GM06990 (cell line): ENCODE measurements at places on chromosomes 2 and 18.

DNA sequence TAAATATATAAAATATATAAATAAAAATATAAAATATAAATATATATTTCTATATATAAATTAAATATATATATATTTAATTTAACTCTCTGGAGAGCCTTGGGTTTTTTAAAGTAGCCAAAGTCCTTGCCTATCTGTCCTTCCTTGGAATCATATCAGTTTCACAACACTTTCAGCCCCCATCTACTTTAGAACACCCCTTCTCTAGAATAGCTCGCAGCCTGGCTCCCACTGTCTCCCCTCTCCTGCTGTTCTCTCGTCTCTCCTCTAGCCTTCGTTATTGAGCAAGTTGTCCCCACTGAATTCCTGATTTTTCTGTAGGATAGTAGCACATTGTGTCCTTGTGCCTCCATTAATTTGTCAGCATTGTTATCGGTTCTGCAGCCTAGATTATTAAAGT, 677.0 kb downstream of the RNF144A start:
- no peak for DNase-seq

- DNase-seq = no peak
These were observed 143.2 kb downstream of the RHBDD1 start for GRCh38 chr2:226979004-226979403.

DNA sequence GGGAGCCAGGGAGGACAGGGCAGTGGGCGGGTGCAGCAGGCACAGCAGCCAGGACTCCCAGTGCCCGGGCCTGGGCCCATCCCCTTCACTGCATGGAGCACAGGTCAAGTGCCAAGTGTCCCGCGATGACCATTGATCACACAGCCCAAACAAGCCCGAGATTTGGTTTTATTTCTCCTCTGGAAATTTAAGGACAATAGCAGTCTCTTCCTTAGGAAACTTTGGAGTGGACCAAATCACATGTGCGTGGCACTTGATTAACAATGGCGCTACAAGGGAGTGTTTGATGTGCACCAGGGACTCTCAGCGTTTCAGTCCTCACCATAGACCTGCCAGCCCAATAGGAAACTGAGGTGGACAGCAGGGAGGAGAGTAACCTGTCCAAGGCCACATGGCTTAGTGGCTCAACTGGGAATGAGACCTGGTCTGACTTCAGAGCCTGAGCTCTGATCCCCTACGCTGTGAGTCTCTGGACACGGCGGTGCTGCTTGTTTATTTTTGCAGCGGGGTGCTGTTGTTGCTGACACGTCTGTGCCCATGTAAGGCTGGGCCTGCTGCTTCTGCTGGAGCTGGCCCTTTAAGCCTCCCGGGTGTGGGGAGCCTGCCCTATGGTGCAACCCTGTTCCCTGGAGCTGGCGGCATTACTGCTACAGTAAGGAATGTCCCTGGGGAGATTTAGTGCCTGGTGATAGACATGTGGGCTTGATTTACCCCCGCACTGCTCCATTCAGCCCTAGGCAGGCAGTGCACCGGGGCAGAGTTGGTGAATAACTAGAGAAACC, 194.2 kb downstream of the INHBB start:
- DNase-seq = no peak

- no peak for DNase-seq
These were observed 216.1 kb upstream of the FSIP2 start for GRCh38 chr2:185522472-185522871.

- no peak for DNase-seq
These were observed 67.6 kb upstream of the OTOS start for GRCh38 chr2:240208096-240208495.

DNA sequence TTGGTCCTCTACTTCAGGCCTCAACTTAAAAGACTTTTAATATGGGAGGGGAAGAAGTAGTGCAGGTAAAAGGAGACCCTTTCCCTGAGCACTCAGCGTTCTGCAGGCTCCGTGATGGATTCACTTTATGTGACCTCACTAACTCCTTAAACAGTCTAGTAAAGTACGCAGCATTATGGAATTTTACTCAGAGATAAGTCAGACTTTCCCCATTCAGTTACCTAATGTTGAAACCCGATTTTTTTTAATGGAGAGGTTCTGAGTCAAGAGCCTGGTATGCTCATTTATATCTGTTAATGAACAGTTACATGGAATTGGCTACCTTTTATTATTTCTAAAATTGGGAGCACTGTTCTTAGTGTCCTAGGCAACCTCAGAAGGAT, 34.1 kb downstream of the RASGRP3 start:
- no peak for DNase-seq

- DNase-seq = no peak
These were observed 46.4 kb upstream of the REEP1 start for GRCh38 chr2:86383844-86384243.

- no peak for DNase-seq
These were observed 72.6 kb upstream of the THUMPD2 start for GRCh38 chr2:39851651-39852110.

DNA sequence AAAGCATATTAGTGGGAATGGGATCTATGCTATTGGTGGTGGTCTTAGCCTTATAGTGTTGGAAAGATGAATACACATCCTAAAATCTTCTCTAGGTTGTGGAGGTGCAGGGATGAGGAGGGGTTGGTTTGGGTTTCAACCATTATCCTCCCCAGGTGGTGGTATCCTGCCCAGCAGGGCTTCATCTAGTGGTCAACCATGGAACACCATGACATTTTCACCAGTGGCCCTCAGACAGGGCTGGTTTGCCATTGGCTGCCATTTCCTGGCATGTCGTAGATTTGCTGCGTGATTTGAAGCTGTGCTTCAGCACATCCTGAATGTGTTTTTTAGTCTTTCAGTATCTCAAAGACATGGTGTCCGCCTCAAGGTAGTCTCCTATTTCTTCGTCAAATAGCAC, 391.2 kb upstream of the HNRNPA3 start:
- no peak for DNase-seq

DNA sequence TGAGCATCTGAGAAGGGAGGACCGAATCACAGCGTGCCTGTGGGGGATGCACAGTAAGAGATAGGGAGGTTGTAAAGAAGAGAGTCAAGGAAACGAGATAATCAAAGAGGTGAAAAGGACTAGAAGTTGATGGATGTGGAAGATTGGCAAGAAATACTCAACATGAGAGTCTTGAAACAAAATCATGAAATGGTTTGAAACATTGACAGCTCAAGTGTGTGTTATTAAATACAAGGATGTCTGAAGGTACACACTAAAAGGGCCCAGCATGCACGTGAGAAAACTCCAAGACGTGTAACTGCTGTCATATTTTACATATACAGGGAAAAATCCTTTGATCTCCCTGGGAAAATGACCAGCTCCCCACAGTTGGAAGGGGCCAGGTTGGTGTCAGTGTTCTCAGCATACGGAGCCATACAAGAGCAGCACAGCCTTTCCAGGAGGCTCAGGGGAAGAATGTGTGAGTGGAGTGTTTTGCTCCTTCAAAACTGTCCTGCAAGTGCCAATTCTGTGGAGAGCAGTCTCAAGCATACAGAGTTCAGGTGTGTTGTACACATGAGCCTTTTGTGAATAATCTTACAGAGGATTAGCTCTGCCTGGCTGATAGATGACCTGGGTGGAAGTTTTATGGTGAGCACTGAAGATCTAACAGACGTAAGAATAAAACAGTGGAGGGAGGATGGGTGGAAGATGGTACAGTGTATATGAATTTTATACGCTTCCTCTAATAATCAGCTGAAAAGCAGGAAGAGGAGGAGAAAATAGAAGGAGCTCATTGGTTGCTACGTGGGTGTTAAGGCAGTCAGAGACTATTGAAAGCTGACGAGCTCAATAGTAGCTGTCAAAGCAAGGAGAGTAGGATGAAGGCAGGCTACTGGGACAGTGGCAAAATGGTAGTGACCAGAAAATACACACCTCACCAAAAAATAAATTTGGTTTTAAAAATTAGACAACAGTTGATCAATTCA, 126.8 kb downstream of the ATP9B start:
- DNase-seq = no peak

GRCh38 chr2:16238001-16238761, 297.8 kb downstream of the MYCN start:
- DNase-seq = no peak

DNA sequence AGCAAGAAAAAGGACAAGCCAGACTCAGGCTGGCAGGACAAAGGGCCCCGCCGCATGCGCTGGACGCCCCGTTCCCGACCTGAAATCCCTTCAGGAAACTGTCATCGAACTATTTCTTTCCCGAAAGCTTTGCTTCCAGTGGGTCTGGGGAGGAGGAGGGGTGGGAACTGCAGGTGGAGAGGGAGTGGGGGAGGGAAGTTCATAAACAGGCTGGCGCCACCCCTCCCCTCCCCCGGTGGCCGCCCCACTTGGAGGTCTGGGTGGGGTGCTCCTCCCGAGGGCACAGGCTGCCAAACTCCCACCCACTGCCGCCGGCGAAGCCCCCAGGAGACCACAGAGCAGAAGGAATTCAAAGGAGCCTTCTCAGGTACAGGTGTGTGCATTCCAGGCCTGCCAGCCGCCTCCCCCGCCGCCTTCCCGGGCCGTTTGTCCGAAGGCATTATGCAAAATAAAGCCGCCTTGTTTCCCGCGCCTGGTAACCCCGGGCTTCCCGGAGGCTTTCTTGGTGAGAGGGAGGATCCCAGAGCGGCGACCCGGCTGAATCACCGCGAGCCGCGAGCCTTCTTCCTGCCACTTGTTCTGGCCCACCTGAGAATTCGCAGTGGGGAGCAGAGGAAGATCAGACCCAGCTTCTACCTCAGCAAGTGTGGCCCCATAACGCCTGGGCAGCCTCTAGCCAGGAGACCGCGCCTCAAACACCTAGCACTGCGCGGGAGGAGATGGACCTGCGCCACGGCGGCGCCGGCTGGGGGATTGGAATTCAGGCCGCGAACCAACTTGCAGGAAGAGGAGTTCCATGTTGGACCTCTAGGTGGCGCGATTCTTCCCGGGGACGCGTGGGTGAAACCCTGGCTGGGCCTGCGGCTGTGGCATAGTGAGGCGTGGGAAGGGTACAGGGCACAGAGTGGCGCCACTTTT, 101.9 kb downstream of the FOXI3 start:
- peak; percentile 40 for DNase-seq

GRCh38 chr2:128378231-128379020, 59.8 kb upstream of the HS6ST1 start:
- no peak for DNase-seq

DNA sequence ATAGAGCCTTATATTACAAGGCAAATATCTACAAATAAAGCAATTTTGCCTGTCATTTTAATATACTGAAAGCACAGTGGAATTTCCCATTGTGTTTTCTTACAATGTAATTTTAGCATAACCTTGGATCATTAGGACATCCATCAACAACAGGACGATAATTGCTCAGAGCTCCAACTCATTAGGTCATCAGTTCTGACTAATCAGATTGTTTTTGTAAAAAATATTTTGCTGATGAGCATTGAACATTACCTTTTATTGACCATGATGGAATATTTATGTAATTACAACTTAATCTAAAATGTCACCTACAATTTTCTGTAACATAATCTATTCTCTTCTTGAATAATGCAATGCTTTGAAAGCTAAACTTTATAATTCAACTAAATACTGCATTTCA, 215.3 kb upstream of the DSEL start:
- no peak for DNase-seq

- no peak for DNase-seq
These were observed 46.9 kb downstream of the GEMIN6 start for GRCh38 chr2:38824906-38825305.

GRCh38 chr18:74526488-74526887, 7.8 kb upstream of the CNDP1 start:
- no peak for DNase-seq

- no peak for DNase-seq
These were observed 126.7 kb downstream of the XRCC5 start for GRCh38 chr2:216235896-216236295.

DNA sequence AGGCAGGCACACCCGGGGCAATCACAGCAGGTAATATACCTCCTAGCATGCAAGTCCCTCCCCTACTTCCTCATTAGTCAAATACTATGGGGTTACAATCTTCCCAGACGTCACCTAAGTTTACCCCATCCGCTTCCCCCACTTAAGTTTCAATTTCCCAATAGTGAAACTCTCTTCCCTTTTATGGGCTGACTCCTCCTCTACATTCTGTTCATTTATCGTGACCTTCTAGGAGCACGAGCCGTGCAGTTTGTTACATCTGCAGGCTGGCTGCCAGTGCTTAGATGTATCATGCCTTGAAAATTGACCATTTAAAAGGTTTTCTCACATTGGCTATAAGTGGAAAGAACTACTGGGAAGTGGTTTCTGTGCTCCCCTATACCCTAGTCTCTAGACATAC, 1357.8 kb upstream of the CRIM1 start:
- DNase-seq = no peak

GRCh38 chr2:31269087-31269486, 35.1 kb downstream of the EHD3 start:
- DNase-seq = no peak

DNA sequence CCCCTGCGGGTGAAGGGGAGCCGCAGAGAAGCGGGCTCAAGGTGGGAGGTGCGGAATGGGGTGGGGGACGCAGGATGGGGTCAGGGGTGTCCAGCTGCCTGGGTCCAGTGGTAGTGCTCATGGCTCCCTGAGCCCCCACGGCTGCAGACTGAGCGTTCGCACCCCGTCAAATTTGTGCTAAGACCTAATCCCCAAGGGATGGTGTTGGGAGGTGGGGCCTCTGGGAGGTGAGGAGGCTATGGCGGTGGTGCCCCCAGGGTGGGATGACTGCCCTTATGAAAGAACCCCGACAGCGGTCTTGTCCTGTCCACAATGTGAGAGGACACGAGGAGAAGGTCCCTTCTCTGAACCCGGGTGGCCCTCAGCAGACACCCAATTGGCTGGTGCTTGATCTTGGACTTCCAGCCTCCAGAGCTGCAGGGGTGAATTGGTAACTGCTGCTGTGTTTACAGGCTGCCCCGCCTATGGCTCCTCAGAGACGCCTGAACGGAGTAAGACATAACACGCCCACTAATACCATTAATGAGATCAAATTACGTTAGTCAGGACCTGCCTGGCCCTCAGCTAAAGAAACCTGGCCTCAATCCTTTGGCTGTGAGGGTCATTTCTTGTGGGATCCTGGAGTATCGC, 42.6 kb downstream of the PXDN start:
- DNase-seq = no peak
